CD4-positive, alpha-beta T cell treated with Interleukin-10 for 1 hour (primary cell): ENCODE measurements at places on chromosomes 6 and 20.
A peak's percentile ranks its signal among the peaks of the same experiment; 100 is the strongest.

DNA sequence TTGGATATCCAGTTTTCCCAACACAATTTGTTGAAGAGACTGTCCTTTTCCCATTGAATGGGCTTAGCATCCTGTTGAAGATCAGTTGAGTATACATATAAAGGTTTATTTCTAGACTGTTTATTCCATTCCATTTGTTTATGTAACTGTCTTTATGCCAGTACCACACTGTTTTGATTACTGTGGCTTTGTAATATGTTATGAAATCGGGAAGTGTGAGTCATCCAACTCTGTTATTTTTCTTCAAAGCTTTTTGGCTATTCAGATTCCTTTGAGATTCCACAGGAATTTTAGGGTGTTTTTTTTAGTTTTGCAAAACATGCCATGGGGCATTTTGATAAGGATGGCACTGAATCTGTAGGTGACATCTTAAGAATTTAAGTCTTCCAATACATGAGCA, 188.3 kb downstream of the BMP7 start:
- DNase-seq = no peak

DNA sequence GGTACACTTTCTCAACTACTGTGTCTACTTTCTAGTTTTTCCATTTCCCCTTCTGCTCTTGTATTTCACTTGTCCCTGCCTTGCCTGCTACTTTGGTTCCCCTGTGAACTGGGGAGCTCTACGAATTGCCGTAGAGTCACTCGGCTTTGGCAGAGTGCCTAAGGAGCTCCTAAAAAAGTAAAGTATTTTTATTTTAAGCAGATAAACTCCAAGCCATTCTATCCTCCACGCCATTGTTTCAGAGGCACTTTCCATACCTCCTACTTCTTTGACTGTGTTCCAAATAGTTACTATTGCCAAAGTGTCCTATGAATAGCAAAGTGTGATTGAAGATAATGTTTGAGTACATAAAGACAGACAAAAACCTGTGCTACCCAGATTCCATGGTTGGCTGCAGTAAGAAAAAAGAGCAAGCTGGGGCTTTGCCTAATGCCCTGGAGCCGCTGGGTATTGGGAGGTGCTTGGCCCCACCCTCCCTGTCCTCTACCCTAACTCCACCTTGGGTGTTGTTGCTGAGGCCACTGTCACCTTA, 5.1 kb upstream of the MBOAT1 start:
- DNase-seq = no peak

DNA sequence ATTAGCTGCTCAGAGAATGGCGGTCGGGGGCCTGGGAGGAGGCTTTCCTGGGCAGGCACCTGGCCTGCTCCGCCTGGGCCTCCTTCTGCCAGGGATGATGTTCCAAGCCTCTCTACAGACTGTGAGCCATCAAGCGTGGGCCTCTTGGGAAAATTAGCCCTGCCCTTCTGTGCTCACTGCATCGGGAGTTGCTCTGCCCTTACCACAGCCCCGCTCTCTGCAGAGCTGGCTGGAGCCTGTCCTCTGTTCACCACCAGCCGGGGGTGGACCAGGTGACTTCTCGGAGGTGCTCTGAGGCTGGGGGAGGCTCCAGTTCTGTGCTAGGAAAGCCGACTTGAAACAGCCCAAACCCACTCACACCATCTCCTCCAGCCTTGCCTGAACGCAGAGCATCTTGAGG, 24.2 kb downstream of the MDGA1 start:
- DNase-seq = no peak

GRCh38 chr20:42895020-42895419, 294.7 kb downstream of the PTPRT start:
- DNase-seq = no peak

- no peak for DNase-seq
Measured at GRCh38 chr6:9428421-9429172, 986.3 kb downstream of the TFAP2A start.

DNA sequence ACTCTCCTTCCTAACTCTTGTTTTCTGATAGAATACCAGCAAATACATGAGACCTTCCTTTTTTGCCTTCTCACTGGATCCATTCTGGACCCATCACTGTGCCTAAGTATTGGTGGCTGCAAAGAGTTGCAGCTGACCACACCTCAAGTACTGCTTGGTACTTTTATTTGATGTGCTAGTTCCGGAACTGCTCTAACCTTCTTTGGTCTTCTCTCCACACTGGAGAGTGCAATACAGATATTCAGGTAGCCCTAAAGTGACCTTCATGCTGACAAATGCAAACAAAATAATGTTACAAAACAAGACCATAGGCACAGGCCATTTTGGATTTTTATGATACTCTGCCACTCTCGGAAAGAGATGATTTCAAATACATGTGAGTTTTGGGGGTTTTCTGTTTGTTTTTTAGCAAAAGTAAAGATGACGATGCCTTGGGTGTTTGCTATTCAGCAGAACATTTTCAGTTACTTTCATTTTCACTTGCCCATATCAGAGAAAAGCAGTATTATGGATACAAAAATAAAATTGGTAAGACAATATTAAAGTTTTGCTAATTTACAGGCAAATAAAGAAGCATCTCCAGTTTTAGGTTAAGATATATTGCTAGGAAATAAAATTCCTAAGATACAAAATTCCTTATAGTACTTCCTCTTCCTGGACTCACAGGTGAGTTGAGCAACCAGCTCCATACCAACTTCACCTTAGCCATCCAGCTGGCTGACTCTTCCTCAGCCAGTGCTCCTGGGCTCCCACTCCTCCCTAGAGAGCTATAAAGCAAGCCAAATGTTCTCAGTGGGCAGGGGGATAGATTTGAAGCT, 42.0 kb downstream of the PTPRK start:
- DNase-seq = no peak

GRCh38 chr6:147310521-147310920, 106.3 kb downstream of the STXBP5 start:
- DNase-seq = no peak

DNA sequence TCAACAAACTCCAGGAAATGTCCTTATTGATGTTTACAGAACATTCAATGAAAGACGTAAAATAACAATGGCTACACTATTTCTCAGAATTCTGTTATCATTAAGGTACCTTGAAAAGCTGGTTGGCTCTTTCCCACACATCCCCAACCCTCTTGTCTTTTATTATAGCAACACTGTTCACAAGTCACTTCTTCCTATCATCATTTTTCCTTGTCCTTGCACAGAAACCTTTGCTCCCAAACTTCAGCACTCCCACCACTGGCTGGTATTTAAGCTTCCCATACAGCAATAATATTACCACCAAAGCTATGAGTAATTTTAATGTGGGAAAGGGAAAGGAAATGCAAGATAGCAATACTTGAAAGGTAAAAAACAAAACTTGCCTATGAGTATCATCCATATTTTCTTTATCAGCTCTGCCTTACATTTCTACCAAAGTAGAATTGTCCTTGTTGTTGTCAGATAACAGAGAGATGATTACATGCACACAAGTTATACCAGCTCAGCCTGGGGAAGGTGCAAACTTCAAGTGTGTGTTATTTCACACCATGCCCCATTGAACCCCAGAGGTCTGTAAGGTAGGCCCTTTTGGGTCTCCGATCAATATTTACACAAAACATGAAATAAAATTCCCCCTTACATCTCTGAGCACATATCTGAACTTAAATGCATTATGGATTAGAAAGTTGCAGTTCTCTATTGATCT, 32.2 kb downstream of the ARHGAP18 start:
- no peak for DNase-seq

- peak; percentile 84 for DNase-seq
Measured at GRCh38 chr20:56460459-56460858, 8.0 kb upstream of the RTF2 start.

DNA sequence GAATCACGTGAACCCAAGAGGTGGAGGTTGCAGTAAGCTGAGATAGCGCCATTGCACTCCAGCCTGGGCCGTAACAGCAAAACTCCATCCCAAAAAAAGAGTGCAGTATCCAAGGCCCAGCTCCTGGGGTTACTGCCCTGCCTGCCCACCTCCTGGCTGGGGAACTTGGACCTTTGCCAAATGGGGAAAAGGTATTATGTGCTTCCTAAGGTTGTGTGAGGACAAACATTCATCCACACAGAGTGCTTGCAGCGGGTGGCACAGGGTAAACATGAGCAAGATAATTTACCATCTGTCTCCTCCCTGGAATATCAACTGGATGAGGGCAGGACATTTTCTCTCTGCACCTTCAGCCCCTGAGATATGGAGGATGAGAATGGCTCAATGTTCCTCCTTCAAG, 94.9 kb upstream of the POPDC3 start:
- no peak for DNase-seq

DNA sequence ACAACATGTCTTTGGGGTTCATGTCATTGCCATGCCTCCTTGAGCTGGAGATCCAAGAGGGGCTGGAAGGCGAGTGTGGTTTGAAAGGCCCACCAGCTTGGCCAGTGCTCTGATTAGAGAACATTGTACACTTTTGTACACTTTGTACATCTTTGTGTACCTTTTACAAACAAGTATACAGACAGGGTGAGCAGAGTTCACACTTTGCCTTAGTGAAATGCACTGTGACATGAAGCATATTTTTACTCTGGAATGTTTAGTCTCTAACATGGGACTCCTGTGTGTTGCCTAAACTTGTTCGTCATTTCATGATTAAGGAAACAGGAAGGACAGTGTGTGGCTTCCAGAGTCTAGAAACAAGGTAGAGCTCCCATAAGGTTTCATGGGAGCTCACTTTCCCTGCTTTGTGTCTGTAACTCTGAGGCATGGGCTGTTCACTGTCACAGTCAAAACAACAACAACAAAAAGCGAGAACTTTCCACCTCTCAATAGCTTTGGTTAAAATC, 225.8 kb upstream of the SOX4 start:
- no peak for DNase-seq

GRCh38 chr20:38337561-38338140, 8.6 kb upstream of the LBP start:
- no peak for DNase-seq

GRCh38 chr6:149363154-149363553, 36.9 kb upstream of the SUMO4 start:
- DNase-seq = no peak

DNA sequence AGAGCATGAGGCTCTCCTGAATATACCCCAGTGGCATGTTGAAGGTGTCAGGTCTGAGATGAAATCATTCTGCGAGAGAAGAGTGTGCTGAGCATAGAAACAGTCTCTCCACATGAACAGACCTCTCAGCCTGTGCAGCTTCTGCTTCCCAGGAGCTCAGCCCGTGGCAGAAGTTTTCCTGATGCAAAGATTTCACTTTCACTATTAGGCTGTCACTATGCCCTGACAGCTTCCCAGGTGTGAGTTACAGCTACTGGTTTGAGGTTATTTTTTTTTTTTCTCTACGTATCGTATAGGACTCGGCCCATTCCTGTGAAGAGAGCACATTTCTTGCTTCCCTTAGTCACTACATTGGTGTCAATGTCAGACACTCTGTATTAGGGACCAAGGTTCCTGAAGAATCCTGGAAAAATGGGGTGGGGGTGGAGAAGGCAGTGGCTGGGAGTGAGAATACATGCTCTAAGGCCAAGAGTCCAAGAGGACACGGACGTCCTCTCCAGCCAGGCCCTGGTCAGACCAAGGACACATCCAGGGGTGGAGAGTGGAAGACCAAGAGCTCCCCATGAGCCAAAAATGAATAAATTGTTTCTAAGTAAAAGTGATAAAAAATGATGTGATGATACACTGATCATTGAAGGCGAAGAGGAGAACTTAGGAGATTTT, 121.2 kb upstream of the AKAP12 start:
- DNase-seq = no peak

- DNase-seq = no peak
Measured at GRCh38 chr20:59835057-59835447, 98.4 kb downstream of the SYCP2 start.

DNA sequence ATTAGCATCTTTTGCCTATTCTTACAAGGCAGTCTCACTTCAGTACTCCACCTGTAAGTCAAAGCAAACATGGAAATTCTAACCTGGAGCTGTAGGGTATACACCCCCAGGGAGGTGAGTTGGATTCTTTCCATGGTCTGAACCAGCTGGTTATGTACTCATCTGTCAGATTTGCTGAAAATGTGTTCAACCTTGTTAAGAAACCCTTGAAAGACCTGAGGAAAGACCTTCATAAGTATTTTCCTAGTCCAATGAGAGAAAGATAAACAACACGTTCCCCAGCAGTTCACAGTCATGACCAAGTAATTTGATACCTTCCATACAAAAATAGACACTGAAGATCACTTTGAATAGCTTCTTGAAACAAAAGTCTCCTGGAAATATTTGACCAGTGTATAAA, 42.5 kb downstream of the ID4 start:
- no peak for DNase-seq

GRCh38 chr20:24720957-24721356, 228.1 kb upstream of the CST7 start:
- no peak for DNase-seq

GRCh38 chr6:53922539-53922981, 127.8 kb downstream of the LRRC1 start:
- no peak for DNase-seq

DNA sequence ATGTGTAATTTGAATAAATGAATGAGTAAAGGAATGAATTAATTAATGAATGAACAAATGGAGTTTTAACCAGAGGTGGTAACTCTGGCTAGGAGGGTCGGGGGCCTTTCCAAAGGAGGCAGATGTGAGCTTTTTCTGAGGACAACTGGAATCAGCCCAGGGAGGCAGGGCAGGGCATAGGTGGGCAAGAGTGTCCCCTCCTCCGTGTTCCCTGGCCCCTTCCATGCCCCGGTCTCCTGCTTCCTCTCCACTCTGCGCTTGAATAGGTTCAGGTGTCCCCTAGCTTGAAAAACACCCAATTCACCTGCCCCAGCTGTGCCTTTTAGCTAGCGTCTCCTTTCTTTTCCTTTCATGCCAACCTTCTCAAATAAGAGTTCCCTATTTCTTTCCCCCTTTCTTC, 473.1 kb downstream of the CDH26 start:
- no peak for DNase-seq

- DNase-seq = no peak
Measured at GRCh38 chr6:114707081-114707620, 364.3 kb upstream of the HS3ST5 start.

DNA sequence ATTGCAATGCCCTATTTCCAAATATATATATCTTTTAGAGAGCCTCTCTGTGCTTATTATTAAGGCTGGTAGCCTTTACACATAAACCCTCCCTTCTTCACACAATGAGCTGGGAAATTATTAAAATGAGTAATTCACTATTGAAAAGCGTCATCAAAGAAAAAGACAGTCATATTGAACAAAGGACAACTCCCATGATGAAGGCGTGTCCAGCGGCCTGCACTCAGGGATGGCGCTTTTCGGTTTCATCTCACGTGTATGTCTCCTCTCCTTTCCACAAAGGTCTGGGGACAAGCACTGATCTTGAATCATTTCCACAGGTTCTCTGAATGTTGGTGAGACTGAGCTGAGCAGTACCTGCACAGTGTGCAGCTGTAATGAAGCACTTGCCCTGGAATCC, 3.5 kb downstream of the SERPINB9 start:
- peak; percentile 32 for DNase-seq

- DNase-seq = no peak
Measured at GRCh38 chr6:127515234-127515793, 3.8 kb downstream of the MTCL3 start.

GRCh38 chr6:89644864-89645263, 6.3 kb upstream of the LYRM2 start:
- no peak for DNase-seq
